ENCODE measurements at places on chromosomes 2 and 18.

DNA sequence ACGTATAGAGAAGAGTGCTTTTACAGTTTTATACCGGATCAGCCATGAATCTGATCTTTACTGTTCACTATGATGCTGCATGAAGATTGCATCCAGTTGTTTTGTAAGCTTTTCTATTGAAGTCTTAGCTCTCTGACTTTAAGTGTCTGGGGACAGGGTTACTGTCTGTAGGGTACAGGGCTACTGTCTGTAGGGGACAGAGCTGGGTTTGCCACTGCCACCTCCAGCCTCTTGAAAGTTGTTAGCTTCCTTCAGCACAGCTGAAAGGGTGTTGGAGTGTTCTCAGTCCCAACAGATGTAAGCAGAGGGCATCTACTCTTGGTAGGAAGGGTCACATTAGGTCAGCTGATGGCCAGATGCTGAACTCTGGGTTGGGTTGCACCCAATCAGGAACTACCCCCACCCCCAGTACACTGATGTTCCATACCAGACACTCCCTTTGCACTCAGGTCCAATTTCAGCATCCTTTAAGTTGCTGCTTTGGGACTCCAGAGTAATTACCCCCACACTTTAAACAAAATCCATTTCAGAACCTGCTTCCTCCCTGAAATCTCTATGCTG, 58.0 kb downstream of the MYL12B start:
- no peak for DNase-seq

GRCh38 chr2:30645745-30646119, 161.5 kb downstream of the CAPN13 start:
- DNase-seq, result no peak

DNA sequence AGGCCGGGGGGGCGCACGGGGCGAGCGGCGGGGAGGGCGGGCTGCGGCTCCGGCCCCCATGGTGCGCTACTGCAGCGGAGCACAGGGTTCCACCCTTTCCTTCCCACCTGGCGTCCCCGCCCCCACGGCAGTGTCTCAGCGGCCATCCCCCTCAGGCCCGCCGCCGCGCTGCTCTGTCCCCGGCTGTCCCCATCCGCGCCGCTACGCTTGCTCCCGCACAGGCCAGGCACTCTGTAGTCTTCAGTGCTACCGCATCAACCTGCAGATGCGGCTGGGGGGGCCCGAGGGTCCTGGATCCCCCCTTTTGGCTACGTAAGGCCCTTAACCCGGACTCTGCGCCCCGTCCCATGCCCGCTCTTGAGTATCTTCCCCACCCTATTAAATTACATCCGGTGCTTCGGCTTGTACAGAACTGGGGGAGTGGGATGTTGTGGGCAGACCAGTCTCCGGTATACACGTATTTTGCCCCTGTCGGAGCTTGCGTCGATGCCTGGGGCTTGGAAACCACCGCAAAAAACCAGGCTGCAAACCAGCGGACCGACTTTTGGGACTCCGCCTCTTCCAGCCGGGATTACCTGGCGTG, 598 bp upstream of the WBP1 start:
- DNase-seq, result peak; percentile 79

GRCh38 chr18:46283895-46284295, 179.7 kb downstream of the HAUS1 start:
- no peak for DNase-seq

GRCh38 chr2:117958186-117958585, 55.7 kb downstream of the CCDC93 start:
- DNase-seq, result no peak

GRCh38 chr2:230708204-230708603, 4.4 kb upstream of the CAB39 start:
- DNase-seq, result no peak

- no peak for DNase-seq
Measured at GRCh38 chr2:177340158-177340557, 52.4 kb upstream of the AGPS start.

DNA sequence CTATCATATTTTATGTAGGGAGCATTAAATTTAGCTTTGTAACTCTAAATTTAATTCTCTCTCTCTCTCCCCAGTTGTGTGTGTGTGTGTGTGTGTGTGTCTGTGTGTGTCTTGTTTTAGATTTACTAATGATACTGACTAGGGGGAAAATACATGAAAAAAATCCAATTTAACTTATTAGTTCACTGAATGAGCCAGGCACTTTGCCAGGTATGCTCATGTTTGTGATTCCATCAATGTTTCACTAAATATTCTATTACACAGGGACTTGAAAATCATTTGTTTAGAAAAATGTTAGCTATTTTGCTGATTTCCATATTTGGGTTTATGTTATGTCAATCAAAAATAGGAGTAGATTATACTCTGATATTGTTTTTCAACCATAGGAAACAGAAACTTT, 203.7 kb upstream of the ZNF804A start:
- DNase-seq, result no peak

All from stimulated activated effector memory CD8-positive, alpha-beta T cell treated with anti-CD3 and anti-CD28 coated beads, Interleukin-12 subunit alpha, Interleukin-12 subunit beta, amount 100 ng/mL, for 72 hours (primary cell).